Activated effector memory CD4-positive, alpha-beta T cell treated with anti-CD3 and anti-CD28 coated beads, Interleukin-2, amount 50 U/mL, for 16 hours (primary cell): ENCODE measurements at places on chromosomes 13 and 19.

GRCh38 chr19:29503785-29504184 lies 22.0 kb upstream of the VSTM2B start:
- DNase-seq: peak; percentile 43

DNA sequence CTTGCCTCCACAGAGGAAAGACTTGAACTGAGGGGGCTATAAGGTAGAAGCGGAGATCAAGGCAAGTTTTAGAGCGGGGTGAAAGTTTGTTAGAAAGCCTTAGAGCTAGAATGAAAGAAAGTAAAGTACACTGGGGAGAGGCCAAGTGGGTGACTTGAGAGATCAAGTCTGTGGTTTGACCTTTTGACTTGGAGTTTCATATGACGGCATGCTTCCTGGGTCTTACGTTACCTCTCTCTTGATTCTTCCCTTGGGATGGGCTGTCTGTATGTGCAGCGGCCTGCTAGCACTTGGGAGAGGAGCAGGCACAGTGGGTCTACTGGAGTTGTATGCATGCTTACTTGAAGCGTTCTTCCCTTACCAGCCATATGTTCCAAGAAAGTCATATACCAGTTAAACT lies 1768.5 kb downstream of the PCDH9 start:
- DNase-seq: no peak

GRCh38 chr19:41555748-41556147 lies 20.2 kb upstream of the CEACAM21 start:
- DNase-seq: no peak

- no peak for DNase-seq
These were observed 153.9 kb downstream of the TEX29 start for GRCh38 chr13:111474136-111475002.

DNA sequence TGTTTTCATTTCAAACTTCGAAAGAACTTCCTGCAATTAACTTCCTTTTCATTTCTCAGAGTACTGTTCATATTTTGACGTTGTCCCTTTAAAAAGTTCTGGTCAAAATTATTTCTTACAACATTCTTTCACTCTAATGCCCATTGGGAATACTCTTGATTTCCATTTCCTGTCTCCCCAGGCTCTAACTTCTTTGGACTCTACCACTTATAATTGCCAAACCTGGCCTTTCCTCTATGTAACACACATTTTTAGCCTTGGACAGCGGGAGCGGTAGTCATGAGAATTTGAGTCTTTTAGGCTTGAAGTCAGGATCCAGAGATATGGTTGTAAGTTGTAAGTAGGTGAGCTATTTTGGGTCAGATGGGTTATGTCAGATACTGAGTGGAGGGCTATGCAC lies 163.5 kb upstream of the SPRY2 start:
- no peak for DNase-seq

GRCh38 chr13:67515895-67516294 lies 285.8 kb upstream of the PCDH9 start:
- no peak for DNase-seq

DNA sequence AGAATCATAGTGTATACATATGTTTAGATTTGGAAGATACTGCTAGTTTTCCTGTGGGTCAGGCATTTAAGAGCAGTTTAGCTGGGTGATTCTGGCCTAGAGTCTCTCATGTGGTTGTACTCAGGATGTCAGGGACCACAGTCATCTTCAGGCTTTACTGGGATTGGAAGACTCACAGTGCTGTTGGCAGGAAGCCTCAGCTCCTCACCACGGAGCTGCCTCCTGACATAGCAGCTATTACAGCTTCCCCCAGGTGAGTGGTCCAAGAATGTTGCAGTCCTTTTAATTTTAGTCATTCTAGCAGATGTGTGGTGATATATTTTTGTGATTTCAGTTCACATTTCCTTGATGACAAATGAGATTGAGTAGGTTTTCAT lies 16.9 kb upstream of the GPR18 start:
- peak; percentile 72 for DNase-seq

GRCh38 chr13:99693852-99694611 lies 192.8 kb downstream of the TM9SF2 start:
- DNase-seq: no peak

- DNase-seq: no peak
These were observed 40.8 kb downstream of the TNFRSF19 start for GRCh38 chr13:23610966-23611491.

GRCh38 chr13:101554420-101555125 lies 102.1 kb downstream of the ITGBL1 start:
- no peak for DNase-seq
